Nucleus accumbens (tissue), 56 donors: ENCODE measurements at places on chromosomes 13 and 19.

GRCh38 chr13:49635599-49636433, 7.5 kb downstream of the ARL11 start:
- DNase-seq: no peak

DNA sequence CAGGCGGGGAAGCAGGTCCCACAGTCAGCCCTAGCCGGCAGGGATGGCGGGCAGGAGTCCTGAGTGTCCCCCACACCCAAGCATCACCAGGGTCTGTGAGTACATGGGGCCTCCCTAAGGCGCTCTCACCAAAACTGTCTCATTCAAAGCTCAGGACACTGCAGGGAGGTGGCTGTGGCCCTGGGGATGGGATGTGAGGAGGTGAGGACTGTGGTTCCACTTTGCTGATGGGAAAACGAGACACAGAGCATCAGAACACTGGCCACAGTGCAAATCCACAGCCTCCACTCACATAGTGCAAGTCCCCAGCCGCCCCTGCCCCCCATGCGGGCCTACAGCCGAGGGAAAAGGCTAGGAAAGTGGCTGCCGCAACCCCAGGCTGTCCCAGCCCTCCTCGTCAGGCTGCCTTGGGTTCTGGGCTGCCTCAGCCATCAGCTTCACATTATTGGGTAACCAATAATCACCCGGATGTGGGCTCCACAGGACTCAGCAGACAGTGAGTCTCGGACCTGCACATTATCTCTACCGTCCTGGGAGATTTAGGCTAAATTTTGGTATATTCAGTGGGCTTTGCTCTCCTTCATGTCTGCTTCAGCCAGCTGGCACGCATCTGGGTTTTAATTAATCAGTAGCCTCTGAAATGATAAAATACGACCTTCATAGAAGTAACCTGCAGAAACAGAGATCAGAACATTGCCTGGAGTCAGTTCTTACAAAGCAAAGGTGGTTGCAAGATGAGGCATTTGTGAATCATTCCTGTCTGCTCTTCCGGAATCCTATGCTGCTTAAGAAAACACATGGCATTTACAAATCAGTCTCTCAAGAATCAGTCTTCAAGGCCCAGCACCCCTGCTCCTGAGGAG, 77.0 kb downstream of the SOX1 start:
- DNase-seq: no peak

DNA sequence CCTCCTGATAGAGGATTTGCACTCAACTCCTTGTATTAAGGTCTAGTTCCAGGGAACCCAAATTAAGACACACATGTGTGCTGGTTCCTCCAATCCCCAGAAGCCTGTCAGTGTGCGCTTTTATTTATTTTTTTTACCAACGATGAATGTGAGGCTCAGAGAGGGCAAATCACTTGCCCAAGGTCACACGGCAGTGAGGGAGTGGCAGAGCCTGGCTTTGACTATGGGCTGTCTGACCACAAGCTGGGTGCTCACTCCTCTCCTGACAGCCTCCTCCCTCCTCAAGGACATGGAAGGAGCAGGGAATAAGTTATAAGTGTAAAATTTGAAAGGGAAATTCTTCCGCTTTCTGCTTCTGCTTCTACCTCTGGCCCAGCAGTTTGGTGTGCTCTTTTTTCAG, 48.9 kb downstream of the CYP4F22 start:
- no peak for DNase-seq

DNA sequence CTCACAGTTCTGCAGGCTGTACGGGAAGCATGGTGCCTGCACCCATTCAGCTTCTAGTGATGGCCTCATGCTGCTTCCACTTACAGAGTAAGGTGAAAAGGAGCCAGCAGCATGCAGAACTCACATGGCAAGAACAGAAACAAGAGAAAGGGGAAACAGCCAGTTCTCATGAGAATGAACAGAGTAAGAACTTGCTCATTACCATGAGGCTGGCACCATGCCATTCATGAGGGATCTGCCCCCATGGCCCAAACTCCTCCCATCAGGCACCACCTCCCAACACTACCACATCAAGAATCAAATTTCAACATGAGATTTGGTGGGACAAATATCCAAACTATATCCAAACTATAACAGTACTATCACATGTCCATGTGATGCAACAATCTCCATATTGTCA, 72.1 kb downstream of the KATNAL1 start:
- no peak for DNase-seq

- DNase-seq: no peak
Measured at GRCh38 chr19:34317311-34317927, 47.6 kb upstream of the GPI start.

DNA sequence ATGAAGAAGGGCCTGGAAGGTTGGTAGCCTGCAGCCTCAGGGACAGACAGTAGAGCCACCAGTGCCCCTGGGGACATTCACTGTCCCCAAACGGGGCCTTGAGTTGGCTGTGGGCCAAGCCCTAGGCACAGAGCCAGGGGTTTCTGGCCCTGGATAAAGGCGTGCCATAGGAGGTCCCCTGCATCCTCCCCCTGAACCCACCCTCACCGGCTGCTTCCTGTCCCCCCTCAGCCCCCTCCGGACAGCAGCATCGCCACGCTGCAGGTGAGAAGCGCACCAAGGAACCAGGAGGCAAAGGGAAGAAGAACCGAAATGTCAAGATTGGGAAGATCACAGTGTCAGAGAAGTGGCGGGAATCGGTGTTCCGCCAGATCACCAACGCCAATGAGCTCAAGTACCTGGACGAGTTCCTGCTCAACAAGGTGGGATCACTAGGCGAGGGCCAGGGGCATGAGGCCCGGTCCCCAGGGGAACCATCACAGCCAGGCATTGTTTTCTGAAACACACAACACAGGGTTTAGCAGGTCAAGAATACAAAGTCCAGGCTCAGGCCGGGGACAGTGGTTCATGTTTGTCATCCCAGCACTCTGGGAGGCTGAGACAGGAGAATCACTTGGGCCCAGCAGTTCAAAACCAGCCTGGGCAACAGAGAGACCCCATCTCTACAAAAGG, 14.6 kb upstream of the USE1 start:
- no peak for DNase-seq

GRCh38 chr19:30385666-30386065, 13.5 kb downstream of the ZNF536 start:
- DNase-seq: no peak

DNA sequence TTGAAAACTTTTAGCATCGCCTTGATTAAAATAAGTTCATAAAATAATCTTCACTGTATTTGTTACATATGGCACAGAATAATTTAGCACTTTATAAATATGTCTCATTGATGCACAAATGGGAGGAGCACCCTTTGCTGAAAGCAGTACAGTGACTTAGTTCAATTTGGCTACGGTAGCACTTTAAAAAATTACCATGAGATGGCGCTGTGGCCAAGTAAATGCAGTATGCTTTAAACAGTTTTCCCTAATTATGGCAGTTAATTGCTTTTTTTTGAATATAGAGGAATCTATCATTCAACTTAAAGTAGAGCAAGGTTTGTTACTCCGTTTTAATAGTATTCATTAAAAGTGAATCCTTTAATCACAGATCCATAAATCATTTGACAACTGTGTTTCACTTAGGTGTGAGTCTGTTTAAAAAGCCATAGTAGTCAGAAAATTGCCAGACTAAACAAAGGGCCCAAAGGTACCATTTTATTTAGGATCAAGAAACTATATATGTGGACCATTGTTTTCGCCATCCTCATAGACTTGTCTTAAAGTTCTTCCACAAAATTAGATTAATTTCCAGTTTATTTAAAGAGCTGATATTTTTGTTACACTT, 34.7 kb upstream of the ESD start:
- DNase-seq: no peak

DNA sequence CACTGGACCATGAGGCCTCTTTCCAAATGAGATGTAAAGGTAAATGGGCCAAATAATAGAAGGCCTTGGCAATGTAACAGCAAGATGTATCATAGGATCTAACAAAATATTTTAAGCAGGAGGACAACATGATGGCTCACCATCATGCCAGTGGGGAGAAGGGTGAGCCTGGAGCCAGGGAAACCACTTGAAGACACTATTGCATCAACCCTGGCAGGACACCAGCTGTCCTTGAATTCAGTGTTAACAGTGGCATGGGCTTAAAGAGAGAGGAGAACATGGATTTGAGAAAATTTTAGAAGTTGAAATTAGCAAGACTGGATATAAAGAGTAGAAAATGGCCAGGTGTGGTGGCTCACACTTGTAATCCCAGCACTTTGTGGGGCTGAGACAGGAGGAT, 6.7 kb upstream of the RCBTB2 start:
- no peak for DNase-seq

- DNase-seq: no peak
Measured at GRCh38 chr13:98401934-98402333, 175.0 kb downstream of the STK24 start.

DNA sequence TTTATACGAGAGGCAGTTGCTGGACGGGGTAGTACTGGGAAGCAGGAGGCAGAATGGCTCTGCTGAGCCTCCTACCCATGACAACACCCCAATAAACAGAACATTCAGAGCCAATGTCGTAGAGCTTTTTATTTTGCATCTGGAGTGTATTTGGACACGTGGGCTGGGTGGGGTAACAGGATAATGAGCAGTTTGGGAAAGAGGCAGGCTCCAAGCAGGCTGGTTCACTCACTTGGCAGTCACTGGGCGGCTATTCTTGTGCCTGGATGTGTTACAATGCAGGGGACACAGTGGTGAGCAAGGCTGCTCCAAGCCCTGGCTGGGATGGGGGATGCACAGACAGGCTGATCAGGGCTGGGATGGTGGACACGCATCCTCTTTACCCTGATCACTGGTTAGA, 9.5 kb downstream of the ACTMAP start:
- DNase-seq: peak; percentile 17
